ENCODE measurements at places on chromosomes 2 and 18.
A peak's percentile ranks its signal among the peaks of the same experiment; 100 is the strongest.

DNA sequence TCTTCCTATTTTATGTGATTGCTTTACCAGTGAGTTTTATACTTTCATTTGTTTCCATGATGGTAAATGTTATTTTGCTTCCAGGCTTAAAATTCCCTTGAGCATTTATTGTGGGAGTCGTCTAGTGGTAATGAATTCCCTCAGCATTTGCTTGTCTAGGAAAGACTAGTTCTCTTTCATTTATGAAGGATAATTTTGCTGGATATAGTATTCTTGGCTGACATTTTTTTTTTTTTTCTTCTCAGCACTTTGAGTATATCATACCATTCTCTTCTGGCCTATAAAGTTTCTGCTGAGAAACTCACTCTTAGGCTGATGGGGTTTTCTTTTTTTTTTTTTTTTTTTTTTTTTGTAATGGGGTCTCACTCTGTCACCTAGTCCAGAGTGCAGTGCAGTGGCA lies 99.1 kb downstream of the EDAR start:
- DNase-seq: no peak

GRCh38 chr2:69716555-69717120 lies 25.3 kb upstream of the ANXA4 start:
- no peak for DNase-seq

DNA sequence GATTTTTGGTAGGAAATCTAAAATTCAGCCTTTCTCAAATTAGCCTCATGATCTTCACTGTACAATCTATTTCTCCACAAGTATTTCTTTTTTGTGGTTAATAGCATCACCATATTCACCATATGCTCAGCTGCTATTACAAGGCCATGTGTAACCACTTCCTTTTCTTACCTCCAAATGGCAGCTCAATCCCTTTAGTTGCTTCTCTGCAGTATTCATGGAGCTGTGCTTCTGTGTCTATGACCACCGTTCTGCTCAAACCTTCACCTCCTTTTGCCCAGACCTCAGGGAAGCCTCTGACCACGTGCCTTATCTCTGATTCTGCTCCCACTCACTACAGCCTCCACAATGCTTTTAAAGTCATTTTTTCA lies 126.7 kb upstream of the TMEM200C start:
- no peak for DNase-seq

DNA sequence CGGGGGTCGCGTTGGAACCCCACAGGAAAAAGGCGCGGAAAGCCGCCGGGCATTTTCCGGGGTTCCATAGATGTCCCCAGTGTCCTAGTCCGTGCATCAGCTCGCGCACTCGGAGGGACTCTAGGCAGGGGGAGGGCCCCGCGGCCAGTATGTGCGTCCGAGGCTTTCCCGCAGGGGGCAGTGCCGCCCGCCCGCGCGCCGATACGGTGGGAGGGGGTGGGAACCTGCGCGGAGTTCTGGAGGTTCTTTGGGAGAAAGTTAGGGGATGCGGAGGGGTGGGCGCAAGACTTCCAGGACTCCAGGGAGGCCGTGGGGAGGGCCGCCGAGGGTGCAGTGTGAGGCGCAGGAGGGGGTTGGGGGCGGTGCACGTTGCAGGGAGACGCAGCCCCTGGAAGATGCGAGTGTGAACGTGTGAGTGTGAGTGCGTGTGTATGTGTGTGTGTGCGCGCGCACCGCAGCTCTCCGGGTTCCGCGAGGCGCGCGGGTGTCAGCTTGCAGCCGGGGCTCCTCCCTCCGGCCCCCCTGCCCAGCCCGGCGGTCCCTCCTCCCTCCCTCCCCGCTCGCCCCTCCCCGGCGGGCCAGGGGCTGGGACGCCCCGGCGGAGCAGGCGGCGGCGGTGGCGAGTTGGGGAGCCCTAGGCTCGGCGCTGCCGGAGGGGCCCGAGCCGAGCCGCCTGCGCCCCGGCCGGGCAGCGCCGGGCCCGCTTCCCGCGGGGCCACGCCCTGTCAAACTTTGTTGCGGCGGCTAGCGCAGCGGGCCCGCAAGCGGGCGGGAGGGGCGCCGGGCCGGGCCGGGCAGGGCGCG lies at the start of gene TCF7L1:
TSS of gene TCF7L1 (plus strand) at position 559 of the 804 bp plus-strand sequence. CDS start 293 bp downstream, outside the sequence.
- DNase-seq: peak; percentile 28

DNA sequence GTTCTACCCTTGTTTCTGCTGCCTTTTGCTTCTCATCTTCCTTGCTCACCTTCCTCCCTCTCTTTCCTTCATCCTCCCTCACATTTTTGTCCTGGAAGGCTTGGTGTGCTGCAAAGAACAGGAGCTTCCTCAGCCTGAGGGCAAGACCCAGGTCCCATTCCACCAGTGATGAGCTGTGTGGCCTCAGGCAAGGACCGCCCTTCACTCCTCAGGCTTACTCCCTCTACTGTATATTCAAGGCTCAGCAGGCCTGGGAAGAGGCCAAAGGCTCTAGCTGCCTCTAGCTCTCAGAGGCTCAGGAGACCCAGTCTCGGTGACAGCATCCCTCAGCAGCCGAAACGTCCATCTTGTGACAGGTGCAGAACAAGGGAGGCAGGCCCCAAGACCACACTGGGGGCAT lies 97.5 kb downstream of the MRO start:
- no peak for DNase-seq

GRCh38 chr2:10331702-10332401 lies 29.1 kb downstream of the HPCAL1 start:
- peak; percentile 70 for DNase-seq

DNA sequence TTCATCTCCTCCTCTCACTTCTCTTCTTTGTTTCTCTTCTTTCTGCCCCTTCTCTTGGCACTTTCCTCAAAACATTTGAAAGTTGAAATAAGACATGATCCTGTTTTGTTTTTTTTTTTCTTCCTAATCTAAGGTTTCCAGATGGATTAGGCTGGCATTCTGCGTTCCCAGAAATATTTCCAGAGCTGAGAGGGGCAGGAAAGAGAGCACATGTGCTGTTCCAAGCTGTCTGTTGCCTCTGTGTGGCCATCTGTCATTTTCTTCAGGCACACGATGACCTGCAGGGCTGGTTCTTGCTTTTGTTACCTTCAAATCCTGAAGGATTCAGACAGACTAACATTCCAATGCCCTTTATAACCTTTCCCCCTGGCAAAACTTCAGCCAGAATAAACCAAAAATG lies 142.9 kb downstream of the RNF144A start:
- no peak for DNase-seq

- DNase-seq: no peak
These were observed 49.9 kb upstream of the TXNDC2 start for GRCh38 chr18:9835825-9836224.

- no peak for DNase-seq
These were observed 40.3 kb downstream of the HRH4 start for GRCh38 chr18:24500766-24501165.

DNA sequence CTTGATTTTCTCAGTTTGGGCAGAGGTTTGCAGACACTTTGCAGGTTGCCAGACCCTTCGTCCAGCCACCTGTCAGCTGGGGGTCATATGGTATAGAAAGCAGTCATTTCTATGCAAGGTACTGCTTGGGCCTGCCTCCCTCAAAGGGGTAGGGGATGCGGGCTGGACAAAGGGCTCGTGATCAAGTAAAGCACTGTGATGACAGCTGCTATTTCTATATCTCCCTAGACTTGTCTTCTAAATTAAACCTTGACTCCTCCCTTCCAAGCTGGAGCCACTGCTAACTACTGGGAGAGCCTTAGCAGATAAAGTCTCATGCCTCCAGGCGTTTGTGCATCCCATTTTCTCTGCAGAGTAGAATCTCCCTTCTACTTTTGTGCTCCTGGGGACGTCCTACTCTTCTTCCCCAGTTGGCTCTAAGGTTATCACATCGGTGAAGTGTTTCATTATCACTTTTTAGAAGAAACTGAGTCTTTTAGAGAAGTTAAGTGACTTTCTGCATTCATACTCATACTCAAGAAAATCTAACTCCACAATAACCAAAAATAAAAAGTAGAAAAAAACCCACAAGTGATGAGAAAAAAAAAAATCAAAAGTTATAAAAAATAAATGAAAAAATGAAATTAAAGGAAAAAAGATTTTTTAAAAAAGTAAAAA lies 710 bp upstream of the XRCC5 start:
- DNase-seq: no peak

DNA sequence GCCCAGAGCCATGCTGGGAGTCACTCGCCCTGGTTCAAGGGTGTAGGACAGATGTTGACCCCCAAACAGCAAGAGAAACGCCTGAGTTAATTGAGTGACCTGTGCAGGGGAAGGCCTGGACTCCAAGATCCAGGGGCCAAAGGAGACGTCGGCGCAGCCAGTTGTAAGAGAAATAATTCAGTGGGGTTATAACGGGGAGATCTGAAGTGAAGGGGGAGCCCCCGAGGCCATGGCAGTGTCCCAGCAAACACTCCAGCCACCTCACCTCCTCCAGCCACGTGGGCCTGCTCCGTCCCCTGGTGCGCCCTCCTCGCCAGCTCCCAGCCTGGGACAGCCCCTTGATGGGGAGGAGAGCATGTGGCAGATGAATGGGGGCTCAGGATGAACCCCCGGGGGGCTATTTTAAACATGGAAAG lies 130.7 kb upstream of the GPC1 start:
- no peak for DNase-seq

- DNase-seq: no peak
These were observed 356.1 kb upstream of the ZC3H15 start for GRCh38 chr2:186129767-186130581.

DNA sequence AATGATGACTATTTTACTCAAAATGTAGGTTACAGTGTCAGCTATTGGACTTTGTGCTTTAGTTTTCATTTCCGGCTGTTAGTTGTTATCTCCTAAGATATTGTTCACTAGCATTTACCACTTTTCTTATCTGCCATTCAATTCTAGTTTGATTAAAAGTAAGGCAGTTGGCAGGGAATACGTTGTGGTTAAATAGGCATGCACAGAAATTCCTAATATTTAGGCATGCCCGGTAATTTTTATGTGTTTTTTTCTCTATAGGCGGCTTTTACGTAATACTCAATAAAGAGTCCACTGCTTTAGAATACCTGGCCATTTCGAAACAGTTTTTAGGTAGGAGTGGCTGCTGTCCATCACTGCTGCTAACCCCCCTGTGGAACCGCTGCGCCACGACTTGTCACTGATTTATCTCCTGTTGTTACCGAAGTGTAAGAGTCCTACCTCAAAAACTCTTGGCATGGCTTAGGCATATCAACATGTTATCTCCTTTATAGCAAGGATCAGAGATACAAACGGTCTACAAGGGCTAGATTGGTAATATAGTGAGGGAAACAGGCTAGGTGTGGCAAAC lies 39.5 kb downstream of the BABAM2 start:
- no peak for DNase-seq

- DNase-seq: no peak
These were observed 112.5 kb downstream of the MAP2 start for GRCh38 chr2:209536363-209536762.

DNA sequence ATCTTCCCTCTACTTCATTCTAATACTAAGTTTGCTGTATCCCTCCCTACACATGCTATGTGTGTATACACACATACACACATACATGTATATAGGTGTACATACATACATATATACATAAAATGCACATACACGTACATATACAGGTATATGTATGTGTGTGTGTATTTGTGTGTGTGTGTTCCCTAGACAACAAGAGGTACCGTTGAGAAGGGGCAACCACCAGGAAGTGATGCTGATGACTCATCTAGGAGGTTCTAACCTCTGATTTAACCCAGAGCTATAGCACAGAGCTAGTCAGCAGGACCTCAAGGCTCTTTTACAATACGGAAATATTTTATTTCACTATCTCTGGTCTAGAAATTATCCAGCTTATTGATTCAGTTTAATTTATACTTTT lies 139.2 kb downstream of the LAMA3 start:
- peak; percentile 40 for DNase-seq

DNA sequence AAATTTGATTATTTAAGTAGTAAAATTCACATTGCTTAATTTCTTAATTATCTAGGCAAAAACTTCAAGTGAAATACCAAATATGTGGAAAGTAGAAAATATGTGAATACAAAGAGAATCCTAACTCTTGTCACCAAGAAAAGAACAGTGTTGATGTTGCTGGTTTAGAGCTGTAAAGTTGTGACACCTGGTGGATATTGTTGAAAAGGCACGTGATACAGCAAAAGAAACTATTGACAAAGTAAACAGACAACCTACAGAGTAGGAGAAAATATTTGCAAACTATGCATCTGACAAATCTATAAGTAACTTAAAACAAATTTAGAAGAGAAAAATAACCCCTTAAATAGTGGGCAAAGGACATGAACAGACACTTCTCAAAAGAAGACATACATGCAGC lies 25.6 kb upstream of the ZC3H15 start:
- no peak for DNase-seq

- no peak for DNase-seq
These were observed 58.6 kb downstream of the SMCHD1 start for GRCh38 chr18:2714140-2714539.

DNA sequence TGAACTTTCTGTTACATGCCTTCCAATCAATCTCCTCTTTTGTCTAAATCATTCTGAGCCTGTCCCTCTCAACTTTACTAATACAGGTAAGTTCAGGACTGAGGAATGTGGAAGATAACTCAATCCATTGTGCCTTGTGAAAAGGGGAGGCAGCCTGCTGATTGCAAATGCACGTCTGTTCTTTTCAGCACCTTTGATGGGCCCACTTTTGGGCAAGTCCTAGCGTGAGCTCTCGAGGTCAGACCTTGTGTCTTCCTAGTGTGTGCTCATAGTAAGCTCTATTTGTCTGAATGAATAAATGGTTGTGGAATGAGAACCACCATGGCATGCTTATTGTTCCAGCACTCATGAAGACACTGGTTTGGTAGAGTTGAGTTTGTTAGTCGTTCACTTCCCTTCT lies 50.4 kb upstream of the REL start:
- no peak for DNase-seq

- DNase-seq: peak; percentile 63
These were observed 60.8 kb downstream of the MBP start for GRCh38 chr18:77071711-77072292.

GRCh38 chr2:116513991-116514390 lies 1300.5 kb upstream of the DDX18 start:
- no peak for DNase-seq

DNA sequence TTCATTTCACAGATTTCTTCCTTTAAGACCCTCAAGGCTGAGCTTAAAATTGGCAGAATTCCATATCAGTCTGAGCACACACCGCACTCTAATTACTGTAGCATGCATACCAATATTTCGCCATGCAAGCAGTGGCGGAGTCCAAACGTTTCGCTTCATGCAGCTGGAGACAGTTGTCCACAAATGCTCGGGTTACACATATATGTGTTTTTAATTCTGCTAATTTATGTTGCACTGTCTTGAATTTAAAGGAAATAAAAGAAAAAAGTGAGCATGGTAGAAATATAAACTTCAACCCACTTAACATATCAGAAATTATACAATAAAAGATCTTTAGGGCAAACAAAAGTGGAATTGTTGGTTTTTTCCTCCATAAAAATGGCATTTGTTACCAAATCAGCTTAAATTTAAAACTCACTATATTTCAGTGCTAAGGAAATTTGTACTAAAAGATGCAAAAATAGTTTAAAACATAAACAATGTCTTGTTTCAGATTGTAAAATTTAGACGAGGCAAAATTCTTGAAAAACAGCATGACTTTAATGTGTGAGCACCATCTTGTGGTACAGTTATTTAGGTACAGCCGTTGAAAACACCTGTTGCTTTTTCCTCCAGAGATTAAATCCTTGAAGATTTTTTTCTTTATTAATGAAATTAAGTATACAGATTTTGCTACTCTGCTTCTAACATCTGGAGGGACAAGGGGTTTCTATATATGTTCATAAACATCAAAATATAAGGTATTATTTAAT lies 24.1 kb upstream of the KANSL1L start:
- no peak for DNase-seq

GRCh38 chr2:118968042-118968441 lies 26.0 kb downstream of the MARCO start:
- no peak for DNase-seq

GRCh38 chr18:3148930-3149535 lies 70.7 kb downstream of the MYOM1 start:
- DNase-seq: no peak
